ENCODE measurements at places on chromosomes 6 and 20.

- no peak for DNase-seq
These were observed 4.5 kb downstream of the MRPL14 start for GRCh38 chr6:44122801-44123200.

DNA sequence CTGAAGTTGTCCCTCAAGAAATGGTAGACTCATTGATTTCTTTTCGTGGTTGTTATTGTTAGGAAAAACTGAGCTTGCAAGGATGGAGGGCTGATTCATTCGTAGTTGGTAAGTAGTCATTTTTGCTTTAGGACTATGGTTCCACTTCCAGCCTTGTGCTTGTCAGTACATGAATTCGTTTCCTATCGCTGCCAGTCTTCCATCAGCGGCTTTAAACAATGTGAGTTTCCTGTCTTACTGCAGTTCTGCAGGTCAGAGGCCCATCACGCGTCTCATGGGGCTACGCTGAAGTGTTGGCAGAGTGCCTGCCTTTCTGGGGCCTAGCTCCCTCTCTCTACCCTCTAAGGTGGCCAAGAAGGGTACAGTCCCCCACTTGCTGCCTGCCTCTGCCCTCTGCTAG, 11.4 kb upstream of the MDFI start:
- no peak for DNase-seq

DNA sequence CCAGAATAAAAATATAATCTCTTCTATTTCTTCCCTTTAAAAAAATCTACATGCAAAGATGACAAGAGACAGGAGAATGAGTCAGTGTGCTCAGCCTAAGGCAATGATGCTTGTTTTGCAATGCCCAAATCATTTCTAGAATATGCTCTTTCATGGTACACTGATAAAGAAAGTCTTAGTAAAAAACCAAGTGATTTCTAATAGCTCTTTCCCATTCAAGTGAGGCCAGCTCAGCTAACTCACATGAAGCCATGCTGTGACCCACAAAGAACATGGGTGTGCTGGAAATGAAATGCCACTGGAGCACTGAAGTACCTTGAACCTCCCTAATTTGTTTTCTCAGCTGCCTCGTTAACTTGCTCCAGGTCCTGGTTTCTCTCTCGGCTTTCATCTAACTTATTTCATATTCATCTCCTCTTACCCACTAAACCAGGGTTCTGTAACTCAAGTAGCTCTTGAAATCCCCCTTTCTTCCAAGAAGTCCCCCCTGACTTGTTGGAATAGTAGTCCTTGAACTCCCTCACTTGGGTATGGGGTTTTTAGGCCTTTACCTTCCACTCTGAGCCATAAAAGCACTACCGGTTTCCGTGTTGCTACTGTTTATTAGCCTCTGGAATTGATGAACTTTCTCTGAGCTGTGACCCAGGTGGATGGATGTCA, 92.7 kb downstream of the IRF4 start:
- DNase-seq, result no peak

DNA sequence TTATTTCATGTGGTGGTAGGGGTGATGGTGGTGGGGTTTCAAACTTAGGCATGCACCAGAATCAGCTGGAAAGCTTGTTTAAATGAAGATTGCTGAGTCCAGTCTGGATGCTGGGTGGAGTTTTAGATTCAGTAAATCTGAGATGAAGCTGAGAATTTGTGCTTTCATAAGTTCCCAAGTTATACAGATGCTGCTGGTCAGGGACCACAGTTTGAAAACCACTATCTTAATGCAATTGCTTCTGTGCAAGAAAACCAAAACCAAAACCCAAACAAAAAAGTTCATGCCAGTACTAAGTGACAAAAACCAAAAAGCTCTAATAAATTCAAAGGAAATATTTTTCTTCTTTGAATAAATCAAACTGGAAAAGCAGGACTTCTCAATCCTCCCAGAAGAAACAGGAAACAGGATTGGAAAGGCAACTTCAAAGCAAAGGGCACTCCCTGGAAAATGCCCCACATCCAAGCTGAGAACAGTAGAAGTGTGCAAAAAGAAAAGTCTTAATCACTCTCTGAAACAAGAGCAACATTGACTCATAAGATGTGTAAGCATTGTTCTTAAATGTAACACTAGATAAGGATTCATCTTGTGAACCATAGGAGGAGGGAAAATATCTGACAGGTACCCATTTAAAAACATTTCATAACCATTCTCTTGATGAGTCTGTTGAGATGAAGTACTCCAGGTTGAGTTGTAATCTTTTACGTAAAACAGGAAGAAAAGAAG, 481.5 kb upstream of the HSF2 start:
- no peak for DNase-seq

- DNase-seq, result no peak
These were observed 379.8 kb downstream of the UTRN start for GRCh38 chr6:144664947-144665346.

DNA sequence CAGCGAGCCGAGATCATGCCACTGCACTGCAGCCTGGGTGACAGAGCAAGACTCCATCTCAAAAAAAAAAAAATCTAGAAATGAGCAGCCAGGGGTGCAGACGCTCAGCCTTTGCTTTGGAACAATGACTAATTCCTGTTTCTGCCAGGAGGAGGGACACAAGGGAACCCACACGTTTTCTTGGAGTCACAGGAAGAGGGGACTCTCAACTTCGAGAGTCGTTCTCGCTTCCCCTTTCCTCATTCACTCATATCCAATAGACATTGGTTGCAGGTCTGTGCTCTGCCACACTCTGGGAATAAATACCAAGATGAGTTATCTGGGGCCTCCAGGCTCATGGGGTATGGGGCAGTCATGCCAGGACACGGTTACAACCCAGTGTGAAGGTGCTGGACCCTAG, 91.5 kb upstream of the RREB1 start:
- no peak for DNase-seq
